ENCODE measurements at places on chromosomes 1 and 21.

- DNase-seq: peak; percentile 56
Measured at GRCh38 chr1:159916242-159917051, 8.9 kb downstream of the TAGLN2 start.

GRCh38 chr1:217136895-217137205 lies 413.6 kb upstream of the ESRRG start:
- no peak for DNase-seq

GRCh38 chr1:61640531-61641530 lies 84.1 kb downstream of the TM2D1 start:
- peak; percentile 31 for DNase-seq

DNA sequence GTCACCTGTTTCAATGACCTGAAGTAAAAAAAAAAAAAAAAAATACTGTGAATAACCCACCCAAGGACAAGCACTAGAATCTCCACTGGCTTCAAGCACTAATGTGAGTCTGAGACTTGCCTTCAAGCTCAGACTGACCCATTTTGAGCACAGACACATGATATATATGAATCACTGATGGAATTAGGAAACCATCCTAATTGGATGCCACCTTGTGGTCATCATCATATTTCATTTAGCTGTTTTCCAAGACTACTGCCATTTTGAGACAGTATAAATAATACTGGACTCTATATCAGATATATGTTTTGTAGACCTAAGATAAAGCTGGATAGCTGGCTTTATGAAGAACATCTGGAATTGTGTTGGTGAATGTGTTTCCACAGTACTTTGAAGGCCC lies 1232.0 kb downstream of the KCNT2 start:
- peak; percentile 2 for DNase-seq

- DNase-seq: no peak
Measured at GRCh38 chr1:151718666-151719065, 2.1 kb upstream of the CELF3 start.

DNA sequence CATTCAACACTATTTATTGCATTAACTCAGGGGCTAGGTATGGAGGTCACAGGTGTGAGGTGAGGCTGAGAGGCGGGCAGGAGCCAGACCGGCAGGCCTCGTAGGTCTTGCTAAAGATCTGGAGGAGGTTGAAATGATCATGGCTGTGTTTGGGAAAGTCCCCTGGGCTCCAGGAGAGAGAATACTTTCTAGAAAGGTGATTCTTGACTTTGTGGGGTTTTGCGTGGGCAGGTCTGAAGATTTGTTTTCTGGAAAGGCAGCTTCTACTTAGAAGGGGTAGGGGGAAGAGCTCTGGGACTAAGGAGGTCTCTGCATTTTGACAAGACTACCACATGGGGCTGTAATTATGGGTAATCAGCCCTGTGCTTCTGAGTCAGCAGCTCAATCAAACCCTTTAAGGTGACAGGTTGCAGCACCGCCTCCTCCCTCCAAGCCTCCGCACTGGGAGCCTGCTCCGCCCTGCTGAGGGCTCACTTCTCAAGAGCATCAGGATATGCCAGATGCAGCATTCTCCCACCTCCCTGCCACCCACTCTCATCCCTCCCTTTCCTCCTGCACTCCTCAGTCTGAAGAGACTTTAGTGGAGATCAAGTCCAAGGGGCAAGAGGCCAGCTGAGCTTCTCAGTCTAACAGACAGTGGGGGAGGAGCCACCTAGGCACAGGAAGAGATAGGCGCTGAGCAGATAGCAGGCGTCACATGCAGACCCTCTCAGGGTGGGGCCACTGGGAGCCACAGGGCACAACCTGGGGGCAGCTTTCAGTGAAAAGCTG lies 30.5 kb downstream of the SLC30A1 start:
- no peak for DNase-seq

GRCh38 chr21:44089001-44089911 lies 17.9 kb upstream of the PWP2 start:
- no peak for DNase-seq

Data from fibroblast of mammary gland (primary cell).